ENCODE measurements at places on chromosomes 11 and 22.

GRCh38 chr11:75950141-75950540 lies 135.1 kb downstream of the UVRAG start:
- DNase-seq, result no peak

DNA sequence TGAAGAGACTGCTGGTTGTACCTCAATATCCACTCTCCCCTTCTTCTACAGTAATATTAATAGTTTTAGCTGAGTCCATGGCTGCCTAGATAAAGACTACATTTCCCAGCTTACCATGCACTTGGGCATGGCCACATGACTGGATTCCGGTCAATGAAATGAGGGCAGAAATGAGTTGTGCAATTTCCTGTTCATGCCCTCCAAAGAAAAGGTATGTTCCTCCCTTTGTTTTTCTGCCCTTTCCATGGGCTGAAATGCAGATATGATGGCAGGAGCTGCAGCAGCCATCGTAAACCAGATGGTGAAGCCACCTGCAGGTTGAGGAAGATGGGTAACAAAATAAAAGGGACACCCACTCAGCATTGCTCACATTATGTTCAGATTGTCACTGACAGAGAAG lies 15.3 kb upstream of the ELFN2 start:
- DNase-seq, result no peak

GRCh38 chr11:118224511-118225188 lies at the start of gene JAML:
Gene JAML, minus strand, starts transcription at chr11:118225011. Its CDS starts 10,145 bp downstream, at chr11:118214866.
- DNase-seq, result no peak

DNA sequence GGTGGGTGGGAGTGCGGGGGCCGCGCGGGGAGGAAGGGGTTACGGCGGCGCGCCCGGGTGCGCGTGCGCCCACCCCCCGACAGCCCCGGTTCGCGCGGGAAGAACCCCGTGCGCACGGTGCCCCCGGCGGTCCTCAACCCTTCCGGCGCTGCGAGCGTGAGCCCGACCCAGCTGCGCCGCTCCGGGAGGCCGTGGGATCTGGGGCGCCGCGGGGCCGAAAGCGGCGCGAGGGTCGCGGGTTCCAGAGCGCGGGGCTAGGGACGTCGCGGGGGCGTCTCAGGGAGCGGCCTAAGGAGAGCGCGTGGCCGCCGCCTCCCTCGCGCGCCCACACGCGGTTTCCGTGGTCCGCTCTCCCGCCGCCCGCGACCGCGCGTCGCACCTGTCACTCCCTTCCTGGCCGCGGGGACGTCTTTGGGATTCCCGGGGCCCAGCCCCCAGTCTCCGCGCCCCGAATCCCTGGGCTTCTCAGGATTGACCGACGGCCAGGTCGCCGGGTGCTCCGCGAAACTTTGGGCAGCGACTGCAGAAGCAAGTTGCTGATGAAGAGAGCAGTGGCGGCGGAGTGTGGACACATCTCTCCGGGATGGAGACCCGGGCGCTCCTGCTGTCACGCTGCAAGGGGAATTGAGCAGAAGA lies 582 bp downstream of the SREBF2 start:
- peak; percentile 58 for DNase-seq

DNA sequence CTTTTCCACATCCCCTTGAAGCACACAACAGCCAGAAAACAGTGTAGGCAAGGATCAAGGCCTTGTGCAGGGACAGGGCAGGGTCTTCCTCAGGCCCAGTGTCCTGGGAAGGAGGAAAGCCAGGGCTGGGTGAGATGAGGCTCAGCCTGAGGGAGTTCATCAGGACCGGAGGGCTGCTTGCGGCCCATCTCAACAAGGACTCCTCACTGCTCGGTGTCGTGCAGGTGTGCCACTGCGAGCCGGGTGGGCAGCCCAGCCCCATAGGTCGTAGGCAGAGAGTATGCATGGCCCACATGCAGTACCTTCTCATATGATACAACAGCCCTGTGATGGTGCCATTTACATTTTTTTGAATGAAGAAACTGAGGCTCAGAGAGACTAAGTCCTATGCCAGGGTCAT lies 12.9 kb downstream of the SHISA8 start:
- no peak for DNase-seq

- DNase-seq, result no peak
These were observed 32.3 kb upstream of the POU2AF2 start for GRCh38 chr11:111213256-111213655.

DNA sequence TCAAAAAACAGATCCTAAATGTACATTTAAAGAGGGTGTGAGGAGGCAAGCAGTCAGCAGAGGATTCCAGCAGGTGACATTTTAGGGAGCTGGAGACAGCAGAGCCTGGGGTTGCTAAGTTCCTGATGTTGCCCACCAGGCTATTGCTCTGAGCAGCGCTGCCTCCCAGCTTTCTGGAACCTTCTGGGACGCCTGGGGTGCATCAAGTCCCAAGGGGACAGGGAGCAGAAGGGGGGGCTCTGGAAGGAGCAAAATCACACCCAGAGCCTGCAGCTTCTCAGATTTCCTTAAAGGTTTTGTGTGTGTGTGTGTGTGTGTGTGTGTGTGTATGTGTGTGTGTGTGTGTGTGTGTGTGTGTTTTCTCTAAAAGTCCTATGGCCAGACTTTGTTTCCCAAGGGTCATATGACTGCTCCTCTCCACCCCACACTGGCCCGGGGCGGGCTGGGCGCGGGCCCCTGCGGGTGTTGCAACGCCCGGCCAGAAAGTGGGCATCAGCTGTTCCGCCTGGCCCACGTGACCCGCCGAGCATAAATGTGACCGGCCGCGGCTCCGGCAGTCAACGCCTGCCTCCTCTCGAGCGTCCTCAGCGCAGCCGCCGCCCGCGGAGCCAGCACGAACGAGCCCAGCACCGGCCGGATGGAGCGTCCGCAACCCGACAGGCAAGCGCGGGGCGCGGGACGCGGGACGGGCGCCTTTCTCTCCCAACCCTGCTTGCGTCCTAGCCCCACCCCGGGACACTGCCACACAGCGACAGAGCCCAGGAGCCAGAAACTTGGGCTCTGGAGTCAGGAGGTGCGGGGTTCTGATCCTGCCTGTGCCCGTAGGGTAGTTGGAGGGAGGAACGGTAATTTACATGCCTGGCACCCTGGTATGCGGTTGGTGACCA lies at the start of gene HMOX1:
Gene HMOX1 (plus strand): TSS at position 560 of the 887 bp plus-strand sequence. CDS start 78 bp downstream, at position 638.
- no peak for DNase-seq

DNA sequence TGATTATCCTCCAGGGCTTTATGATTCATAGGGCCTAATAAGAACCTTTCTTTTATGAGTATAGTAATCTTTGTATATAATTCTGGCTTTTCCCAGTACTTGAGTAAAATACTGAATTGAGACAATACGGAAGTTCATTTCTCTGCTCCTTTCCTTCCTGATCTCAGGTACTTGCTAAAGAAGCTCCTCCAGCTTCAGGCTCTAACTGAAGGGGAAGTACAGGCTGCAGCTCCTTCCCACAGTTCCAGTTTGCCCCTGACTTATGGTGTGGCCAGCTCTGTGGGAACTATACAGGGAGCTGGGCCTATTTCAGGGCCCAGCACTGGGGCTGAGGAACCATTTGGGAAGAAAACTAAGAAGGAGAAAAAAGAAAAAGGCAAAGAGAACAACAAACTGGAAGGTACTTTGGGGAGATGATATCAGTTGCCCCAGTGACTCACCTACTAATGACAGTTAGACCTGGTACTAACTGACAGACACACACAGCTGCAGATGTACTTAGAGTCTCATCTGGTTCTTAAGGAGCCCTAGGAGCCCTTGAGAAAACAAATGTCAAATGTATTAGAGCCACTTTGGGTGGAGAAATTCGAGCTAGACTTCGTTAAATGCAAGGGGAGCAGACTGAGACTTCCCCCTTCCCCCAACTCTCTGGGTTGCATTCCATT lies 3.0 kb downstream of the TBRG1 start:
- no peak for DNase-seq

- no peak for DNase-seq
These were observed 65.4 kb upstream of the CRTAM start for GRCh38 chr11:122772945-122773344.

GRCh38 chr11:86151174-86152005 lies 82.5 kb upstream of the PICALM start:
- DNase-seq, result no peak

GRCh38 chr11:128857341-128857740 lies 9.8 kb downstream of the KCNJ1 start:
- DNase-seq, result no peak

DNA sequence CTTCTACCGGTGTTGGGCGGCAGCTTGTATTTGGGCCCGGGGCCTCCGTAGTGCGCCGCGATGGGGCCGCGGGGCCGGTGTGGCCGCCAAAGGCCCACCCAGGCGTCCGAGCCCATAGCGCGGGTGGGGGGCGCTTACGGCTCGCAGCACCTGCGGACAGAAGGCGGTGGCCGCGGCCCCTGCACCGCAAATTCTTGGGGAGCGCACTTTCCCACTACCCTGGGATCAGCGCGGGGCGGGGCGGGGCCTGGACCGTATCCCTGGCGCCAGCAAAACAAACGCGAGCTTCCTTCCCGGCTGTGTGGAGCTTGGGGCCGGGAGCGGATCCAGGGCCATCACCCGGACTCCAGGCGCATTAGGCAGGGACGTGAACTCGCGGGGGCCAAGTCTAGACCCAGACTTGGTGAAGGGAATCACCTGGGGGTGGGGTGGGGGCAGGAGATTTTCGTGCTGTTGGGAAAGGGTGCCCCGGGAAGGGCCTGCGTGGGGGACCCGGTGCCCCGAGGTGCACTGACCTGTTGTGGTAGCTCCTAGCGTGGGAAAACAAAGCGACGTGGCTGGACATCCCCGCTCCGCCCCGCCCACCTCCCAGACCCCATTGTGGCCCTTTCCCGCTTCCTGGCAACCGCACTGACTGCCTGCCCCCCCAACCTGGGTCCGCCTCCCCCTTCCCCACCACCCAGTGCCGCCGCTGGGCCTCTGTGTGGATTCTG lies 2.3 kb upstream of the TYMP start:
- no peak for DNase-seq

GRCh38 chr11:1053121-1053901 lies 16.8 kb upstream of the MUC6 start:
- DNase-seq, result no peak

- DNase-seq, result no peak
These were observed 16.3 kb upstream of the CYP2R1 start for GRCh38 chr11:14908214-14908880.

GRCh38 chr22:24833881-24834495 lies 28.0 kb downstream of the SGSM1 start:
- no peak for DNase-seq

- DNase-seq, result no peak
These were observed 15.3 kb downstream of the IL17REL start for GRCh38 chr22:49997251-49997599.

DNA sequence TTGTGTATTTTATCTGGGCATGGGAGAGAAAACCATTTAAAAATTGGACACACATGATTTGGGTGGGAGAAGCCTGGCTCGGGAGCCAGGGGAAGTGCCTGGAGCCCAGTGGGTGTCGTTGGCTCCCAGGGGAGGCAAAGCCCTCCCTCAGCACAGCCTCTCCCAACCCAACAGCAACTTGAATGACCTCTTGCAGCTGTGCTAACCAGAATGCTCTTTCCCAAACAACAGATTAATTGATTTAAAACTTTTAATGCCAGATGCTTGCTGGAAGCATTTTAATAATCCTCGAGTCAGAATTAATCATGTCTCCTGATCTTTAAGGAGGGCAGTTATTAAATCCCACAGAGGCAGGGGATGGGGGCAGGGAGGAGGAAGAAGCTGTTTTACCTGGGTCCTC lies 401.6 kb downstream of the BUD13 start:
- no peak for DNase-seq

DNA sequence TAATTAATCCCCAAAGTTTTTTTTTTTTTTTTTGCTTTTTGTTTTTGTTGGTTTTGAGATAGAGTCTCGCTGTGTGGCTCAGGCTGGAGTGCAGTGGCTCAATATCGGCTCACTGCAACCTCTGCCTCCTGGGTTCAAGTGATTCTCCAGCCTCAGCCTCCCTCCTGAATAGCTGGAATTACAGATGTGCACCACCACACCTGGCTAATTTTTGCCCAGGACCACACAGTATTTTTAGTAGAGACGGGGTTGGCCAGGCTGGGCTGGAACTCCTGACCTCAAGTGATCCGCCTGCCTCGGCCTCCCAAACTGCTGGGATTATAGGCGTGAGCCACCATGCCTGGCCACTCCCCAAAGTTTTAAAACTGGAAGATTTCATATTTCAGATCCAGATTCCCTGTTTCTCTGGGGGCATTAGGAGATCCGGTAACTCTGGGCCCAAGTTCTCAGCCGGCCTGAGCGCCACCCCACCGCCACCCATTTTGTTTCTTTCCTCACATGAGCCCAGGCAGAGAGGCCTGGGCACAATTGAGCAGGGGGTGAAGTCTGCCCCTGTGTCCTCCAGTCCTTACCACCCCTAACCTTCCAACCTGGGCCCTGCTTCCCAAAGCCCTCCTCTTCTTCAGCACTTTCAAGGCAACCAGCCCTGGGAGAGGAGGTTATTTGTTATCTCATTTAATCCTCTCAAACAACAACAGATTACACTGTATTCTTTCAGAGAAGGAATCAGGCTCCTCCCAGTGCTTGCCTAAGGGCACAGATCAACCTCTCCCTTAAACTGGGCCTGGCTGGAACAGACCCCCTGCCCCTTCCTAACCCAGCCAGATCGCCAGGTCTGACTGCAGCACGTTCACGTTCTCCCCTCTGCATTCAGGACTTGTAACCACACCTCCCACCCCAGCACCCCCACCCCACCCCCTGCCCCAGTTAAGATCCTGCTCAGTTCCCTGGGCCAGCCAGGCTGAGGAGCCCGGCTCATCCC lies 1.9 kb upstream of the CSNK1E start:
- DNase-seq, result no peak

DNA sequence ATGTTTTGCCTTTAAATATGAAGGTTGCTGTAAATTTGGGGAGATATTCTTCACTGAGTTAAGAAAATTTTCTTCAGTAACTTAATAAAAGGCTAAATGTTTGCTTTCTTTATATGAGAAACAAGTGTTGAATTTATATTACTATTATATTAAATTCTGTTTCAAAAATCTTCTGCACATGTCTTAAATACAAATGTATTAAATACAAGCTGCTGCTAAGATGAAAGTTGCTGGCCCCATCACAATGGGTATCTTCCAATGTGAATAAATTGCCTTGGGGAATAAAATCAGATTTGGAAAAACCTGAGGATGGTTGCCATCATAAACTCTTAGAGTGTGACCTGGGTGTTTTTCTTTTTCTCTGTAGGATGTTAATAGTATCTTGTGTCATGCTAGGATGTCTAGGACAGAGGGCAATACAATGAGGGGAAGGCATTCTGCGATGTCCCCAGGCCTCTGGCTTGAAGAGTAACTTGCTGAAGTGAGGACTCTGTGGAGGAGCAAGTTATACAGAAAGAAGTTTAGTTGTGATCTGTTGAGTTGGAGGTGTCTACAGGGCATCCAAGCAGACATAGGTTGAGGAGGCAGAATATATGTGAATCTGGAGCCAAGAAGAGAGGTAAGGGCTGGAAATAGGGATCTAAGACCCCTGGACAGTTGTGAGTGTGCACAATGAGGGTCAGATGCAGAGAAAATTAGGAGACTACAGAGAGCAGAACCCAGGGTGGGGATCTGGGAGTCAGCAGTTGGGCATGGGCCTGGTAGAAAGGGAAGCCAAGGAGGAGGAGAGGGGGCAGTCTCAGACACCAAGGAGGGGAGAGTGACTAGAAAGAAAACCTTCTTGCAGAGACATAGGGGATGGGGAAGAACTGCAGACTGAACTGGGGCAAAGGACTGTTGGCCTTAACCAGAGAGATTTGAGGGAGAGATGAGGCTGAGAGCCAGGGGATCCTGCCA lies 4.8 kb downstream of the IGLL5 start:
- DNase-seq, result no peak

All from NCI-H446 (cell line).